ENCODE measurements at places on chromosomes 7 and 10. TPM values are rescaled to one million over a fixed set of nuclear protein-coding genes. Genes with fewer than 3 reads are reported as not detected.

GRCh38 chr10:97025613-97026242 lies 160.0 kb downstream of the SLIT1 start:
- DNase-seq, result no peak

- DNase-seq, result no peak
These were observed 72.5 kb upstream of the ANKRD1 start for GRCh38 chr10:90993340-90993739.

DNA sequence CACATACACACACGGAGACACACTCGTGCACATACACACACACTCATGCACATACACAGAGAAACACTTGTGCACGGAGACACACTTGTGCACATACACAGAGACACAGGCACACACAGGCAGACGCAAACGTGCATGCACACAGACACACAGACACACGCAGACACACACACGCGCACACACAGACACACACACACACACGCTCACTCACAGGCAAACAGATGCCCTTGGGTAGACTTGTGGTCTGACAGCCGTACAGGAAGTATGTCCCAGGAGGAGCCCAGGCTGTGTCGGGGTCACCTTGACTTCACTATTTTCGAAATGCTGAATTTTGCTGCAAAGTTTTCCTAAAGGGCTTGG lies 538.0 kb downstream of the DNAJB6 start:
- no peak for DNase-seq

GRCh38 chr10:27724287-27724686 lies 21.3 kb downstream of the MKX start:
- DNase-seq, result no peak

GRCh38 chr7:27172823-27173510 lies 1.2 kb downstream of the HOXA10 start:
- no peak for DNase-seq

GRCh38 chr10:5476918-5477525 lies 22.3 kb downstream of the CALML5 start:
- no peak for DNase-seq

Gene VPS37D
- 4.4 TPM for total RNA-seq

- no peak for DNase-seq
These were observed 428.9 kb downstream of the TNS3 start for GRCh38 chr7:47153058-47153457.

Gene ARF5
- total RNA-seq, result 155 TPM

DNA sequence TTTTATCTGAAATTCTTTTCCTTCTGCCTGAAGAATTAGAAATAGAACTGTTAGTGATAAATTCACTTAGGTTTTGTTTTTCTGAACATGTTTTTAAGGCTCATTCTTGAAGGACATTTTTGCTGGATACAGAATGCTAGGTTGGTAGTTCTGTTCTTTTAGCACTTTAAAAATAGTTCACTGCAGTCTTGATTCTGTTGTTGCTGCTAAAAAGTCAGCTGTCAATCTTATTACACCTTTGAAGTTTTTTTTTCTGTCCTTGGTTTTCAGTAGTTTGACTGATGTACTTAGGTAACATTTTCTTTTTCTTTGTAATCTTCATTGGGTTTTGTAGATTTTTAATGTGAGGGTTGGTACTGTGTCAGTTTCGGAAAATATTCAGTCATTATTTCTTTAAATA lies 48.7 kb downstream of the C1GALT1 start:
- no peak for DNase-seq

Gene SLC12A9
- 31.1 TPM for total RNA-seq

DNA sequence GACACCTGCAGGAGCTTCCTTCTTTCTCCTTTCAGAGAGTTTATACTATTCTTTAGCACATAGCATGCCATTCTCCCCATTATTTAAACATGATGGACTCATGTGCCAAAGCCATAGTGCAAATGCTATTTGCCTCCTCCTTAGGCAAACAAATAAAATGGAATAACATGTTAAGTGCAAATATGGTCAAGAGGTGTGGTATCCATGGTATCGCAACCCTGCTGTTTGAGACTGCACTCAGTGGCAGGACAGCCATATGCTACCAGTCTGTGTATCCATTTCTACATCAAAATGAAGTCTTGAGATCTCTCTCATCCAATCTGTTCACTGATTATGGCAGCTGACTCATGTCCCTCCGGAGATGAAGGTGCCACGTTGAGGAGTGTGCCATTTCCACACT lies 22.8 kb downstream of the HEPACAM2 start:
- no peak for DNase-seq

GRCh38 chr10:14653271-14654161 lies 121.2 kb downstream of the FAM107B start:
- no peak for DNase-seq

DNA sequence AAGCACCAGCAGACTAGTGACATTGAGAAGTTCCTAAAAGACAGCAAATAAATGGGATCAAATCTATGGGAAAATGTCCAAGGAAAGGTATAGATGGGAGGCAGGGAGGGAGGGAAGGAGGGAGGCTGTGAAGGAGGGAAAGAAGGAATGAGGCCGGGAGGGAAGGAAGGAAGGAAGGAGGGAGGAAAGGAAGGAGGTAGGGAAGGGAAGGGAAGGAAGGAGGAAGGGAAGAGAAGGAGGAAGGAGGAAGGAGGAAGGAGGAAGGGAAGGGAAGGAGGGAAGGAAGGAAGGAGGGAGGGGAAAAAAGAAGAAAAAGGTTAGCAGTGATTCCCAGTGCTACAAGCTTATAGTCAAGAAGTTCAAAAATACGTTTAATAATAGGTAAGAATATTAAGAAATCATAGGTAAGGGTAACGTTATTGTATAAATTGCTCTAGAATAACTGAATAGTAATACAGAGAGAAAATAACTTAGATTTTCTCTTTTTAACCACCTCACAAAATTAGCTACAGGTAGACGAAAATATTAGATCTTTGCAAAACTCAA lies 106.9 kb downstream of the LMBR1 start:
- DNase-seq, result no peak

Gene DEPP1
- total RNA-seq, result 16.6 TPM

Gene WIPF3
- 2.0 TPM for total RNA-seq

Gene PTN
- 0.13 TPM for total RNA-seq

Gene SPDYE1
- total RNA-seq, result not detected

DNA sequence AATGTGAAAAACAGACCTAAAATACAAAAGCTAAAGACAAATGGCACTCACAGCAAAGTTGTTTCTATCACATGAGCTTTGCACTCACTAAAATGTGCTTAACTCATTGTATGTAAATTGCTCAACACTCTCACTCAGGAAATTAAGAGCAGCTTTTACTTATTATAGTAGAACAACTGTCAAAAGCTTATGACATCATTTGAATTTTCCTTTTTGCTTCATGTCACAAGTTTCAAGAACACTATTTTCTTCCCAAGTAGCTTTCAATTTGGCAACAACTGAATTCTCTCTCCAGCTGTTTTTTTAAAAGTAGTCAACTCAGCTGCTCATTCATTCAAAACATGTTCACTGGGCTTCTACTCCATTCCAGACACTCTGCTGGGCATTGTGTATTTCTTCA lies 46.9 kb downstream of the ATE1 start:
- DNase-seq, result no peak

Gene TLX1
- 0.13 TPM for total RNA-seq

GRCh38 chr7:22658031-22658430 lies 69.0 kb upstream of the IL6 start:
- DNase-seq, result no peak

Measured in Panc1 (cell line).